Stimulated activated CD8-positive, alpha-beta memory T cell treated with anti-CD3 and anti-CD28 coated beads, Interleukin-4, amount 100 ng/mL, for 1 hour (primary cell): ENCODE measurements at places on chromosomes 4 and X.
A peak's percentile ranks its signal among the peaks of the same experiment; 100 is the strongest.

DNA sequence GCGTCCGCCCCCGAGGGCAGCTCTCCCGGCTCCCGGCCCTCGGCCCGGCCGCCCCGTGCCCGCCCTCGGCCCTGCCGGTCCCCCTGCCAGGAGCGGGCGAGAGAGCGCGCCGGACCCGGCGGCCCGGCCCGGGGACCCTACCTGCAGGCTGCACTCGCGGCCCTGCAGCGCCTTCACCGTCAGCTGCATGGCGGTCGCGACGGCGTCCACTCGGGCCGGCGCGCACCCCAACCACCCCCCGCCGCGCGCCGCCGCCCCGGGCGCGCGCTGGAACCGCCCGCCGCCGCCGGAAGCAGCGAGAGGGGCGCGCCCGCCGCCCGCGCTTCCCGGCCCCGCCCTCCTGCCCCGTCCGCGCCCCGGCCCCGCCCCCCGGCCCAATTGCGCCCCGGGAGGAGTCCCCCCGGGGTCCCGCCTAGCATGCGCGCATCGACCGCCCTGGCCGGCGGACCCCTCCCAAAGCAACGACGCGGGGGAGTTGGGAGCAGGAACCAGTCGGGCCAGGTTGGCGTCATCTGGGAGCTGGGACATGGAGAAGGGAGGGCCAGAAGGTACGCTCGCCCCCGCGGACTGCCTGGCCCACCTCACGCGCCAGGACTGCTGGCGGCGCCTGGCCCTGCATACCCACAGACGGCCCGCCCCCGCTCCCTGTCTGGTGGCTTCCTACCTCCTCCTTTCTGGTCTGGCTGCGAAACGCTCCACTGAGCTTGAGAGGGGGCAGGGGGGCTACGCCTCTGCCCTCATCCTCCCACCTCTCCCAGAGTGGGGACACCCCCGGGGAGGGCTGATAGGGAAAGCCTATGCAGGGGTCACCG lies at the start of gene UBL4A:
TSS of gene UBL4A (minus strand) at position 220 of the 812 bp plus-strand sequence. CDS start at position 189, 31 bp downstream.
- DNase-seq = no peak

- no peak for DNase-seq
These were observed 1056.3 kb upstream of the IGFBP7 start for GRCh38 chr4:58166490-58166889.

DNA sequence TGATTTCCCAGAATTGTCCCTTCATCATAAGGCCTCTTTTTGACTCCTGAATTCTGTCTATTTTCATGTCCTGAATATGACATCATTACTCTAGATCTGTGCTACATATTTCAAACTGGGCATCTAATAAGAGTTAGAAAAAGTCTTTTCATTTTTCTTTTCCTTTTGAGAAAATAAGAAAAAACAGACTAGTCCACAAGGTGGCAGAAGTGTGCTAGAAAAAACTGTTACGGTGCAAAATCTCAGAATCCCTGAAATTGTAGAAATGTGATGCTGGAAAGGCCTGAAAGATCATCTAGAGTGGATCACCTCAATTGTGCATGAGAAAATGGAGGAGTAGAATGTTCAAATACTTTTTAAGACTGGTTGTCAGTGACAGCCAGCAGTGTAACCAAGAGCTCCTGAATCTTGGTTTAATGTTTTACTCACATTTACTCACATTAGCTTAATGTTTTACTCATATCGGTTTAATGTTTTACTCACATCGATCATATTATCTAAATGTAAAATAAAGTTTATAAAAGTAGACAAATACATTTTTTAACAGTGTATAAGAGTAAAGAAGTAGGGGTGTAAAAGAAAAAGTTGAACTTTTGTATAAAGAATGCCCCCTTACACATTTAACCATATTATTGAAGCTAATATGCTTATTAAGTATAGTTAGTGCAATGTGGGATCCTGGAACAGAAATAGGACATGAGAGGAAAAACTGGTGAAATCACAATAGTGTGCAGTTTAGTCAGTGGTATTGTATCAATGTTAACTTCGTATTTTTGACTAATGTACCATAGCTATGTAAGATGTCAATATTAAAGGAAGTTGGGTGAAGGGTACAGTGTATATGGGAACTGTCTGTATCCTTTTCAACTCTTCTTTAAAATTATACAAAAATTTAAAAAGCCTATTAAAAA lies 15.2 kb downstream of the ASB11 start:
- DNase-seq = no peak

DNA sequence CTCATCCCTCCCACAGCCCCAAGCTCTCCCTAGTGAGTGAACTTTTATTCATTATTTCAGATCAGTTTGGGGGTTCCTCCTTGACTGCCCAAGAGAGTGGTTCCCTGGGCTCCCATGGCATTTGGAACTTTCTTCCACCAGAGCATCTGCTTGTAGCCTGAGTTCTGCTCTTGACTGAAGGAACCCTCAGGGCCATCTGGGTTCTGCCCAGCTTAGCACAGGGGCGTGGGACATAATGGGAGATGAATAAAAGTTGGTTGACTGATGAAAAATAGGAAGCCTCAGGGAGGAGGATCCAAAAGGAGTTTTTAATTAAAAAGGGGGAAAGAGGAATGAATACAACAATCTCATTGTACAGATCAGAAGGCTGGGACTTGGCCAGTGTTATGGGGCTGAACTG lies 73.4 kb downstream of the CYTL1 start:
- DNase-seq = no peak

GRCh38 chrX:39258331-39258730 lies 457.1 kb downstream of the MID1IP1 start:
- DNase-seq = no peak

- DNase-seq = no peak
These were observed 34.2 kb downstream of the ELOVL6 start for GRCh38 chr4:110164251-110164650.

DNA sequence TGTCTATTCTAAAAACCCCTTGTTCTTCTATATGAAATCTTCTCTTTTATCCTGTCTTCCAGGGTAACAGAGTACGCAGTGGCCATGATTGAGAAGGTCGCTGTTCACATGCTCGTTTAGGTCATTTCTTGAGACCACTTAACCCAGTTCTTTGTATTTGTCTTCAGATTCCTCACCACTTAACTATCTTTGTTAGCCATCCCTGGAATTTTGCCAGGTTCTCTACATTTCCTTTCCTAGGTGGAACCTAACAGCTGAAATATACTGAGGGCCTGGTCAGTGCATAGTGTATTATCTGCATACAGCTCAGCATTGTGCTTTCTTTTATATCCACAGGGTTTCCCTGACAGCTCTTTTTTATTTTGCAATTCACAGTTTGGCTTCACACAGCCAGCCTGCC lies 148.9 kb upstream of the GALNT7 start:
- no peak for DNase-seq

DNA sequence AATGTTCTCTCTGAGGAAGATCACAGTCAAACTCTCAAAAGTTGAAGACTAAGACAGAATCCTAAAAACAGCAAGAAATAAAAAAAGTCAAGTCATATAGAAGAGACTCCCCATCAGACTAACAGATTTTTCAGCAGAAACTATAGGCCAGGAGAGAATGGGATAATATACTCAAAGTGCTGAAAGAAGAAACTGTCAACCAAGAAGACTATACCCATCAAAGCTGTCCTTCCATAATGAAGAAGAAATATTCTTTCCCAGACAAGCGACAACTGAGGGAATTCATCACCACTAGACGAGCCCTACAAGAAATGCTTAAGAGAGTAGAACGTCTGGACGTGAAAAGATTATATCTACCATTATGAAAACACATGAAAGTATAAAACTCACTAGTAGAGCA lies 22.0 kb downstream of the TLR6 start:
- DNase-seq = no peak

- no peak for DNase-seq
These were observed 41.4 kb downstream of the MAML3 start for GRCh38 chr4:140112576-140112975.

DNA sequence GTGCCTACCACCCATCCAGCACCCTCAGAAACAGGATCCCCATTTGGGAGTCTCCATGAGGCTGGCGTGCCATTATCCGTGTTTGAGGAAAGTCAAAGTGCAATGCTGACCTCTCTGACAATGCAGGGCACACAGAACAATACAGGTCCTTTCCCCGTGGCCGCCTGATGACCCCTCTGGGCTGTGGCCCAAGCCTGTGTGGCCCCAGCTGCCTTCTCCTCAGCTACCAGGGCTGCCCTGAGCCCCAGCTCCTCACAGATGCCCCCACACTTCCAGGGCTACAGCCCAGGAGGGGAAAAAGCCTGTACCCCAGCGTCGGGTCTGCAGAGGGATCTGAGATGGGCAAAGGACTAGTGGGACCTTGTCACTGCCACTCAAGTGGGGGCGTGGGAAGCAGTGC lies 15.5 kb downstream of the ZFYVE28 start:
- no peak for DNase-seq

GRCh38 chrX:119853444-119853843 lies 681 bp upstream of the UPF3B start:
- no peak for DNase-seq

GRCh38 chr4:101258883-101259282 lies 88.4 kb downstream of the PPP3CA start:
- DNase-seq = no peak

- DNase-seq = no peak
These were observed 146.7 kb upstream of the CXXC4 start for GRCh38 chr4:104641418-104641817.

DNA sequence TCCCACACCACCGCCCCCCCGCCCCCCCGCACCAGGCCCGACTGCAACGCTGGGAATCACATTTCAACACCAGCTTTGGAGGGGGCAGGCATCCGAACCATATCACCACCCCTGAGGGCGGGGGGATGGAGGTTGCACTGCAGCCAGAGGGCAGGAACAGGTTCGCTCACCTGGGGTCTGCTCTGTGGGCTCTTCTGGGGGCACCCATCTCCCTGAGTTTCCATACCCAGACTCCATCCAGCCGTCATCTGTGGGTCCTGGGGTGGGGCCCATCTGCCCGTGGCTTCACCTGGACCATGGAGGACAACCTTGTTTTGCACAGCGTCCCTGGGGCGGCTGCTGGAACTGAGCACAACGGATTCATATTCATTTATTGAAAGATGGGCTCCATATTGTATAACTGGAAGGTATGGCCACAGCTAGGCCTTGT lies 6.9 kb downstream of the PSAPL1 start:
- no peak for DNase-seq

DNA sequence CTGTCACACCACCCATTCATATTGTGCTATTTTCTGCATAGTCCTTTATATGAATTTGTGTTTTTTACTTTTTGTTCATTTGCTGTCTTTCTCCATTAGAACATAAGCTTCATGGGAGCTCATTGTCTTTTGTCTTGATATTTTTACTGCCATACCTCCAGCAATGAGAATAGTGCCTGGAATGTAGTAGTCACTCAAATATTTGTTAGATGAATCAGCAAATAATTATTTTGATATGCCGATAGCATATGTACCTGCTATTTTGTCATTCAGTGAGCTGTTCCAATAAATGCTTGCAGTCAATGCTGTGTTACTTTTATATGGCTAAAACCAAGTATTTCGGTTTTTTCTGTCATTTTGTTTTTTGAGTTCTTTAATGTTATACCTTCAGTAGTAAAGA lies 43.5 kb upstream of the SLC25A31 start:
- no peak for DNase-seq

DNA sequence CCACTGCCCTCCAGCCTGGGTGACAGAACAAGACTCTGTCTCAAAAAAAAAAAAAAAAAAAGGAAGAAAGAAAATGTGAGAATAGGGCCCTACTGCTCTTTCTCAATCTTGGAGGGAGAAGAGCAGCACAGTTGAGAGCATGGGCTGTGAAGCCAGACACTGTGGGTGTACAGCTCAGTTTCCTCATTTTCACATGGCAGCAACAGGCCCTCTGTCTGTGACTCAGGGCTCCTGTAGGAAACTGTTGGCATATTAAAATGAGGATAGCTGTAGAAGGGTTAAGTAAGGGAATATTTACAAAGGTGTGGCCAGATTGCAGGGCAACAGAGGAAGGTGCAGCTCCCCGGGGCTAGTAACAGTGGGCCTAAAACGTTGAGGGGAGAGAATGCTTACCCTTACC lies 3.4 kb downstream of the AKAP14 start:
- no peak for DNase-seq

DNA sequence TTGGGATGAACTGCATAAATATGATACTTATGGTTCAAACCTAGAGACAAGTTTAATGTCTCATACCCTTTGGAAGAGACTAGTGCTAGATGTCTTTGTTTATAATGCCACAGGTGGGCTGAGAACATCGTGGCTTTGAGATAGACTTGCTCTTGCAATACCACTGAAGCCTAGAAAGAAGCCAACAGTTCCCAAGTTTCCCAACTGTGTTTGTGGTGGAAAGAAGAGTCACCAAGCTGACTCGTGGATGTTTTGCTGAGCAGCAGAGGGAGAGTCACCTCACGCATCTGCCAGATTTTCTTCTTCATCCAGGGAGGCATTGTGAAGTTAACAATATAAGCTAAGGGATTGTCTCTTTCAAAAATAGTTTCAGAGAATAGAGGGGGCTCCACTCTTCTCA lies 1076.2 kb downstream of the C4orf33 start:
- no peak for DNase-seq

DNA sequence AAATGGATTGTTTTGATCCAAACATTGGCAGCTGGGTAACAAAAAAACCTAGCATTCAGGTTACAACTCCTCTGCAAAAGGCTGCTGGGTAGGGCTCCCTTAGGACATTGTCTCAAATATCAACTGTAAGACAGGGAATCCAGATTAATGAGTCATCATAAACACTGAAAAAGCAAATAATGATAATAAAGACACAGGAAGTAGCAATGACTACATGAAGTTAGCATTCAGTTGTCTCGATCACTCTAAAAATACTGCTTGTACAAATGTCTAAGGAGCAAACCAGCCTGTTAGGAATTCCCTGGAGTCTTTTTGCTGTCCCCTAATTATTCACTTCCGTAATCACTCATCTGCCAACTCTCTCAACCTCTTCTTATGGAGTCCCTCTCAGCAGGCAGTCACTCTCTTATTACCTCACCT lies 259.2 kb downstream of the GPC3 start:
- no peak for DNase-seq

DNA sequence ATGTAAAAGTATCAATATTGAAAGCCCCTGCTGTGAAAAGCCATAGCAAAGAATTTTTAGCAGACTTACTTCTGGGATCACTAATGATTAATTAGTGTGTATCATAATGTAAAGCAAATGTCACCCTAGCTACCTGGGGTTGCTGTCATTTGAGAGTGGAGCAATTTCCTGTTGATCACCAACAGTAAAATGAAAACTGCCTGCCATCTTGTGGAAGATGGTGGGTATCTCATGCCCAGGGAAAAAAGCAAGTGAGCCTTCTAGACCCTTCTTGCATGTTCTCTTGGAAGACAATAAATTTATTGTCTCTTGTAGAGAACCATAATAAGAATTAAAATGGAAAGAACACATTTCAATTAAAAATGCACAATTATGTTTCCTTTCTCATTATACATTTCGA lies 360.2 kb downstream of the ZIC3 start:
- DNase-seq = no peak

DNA sequence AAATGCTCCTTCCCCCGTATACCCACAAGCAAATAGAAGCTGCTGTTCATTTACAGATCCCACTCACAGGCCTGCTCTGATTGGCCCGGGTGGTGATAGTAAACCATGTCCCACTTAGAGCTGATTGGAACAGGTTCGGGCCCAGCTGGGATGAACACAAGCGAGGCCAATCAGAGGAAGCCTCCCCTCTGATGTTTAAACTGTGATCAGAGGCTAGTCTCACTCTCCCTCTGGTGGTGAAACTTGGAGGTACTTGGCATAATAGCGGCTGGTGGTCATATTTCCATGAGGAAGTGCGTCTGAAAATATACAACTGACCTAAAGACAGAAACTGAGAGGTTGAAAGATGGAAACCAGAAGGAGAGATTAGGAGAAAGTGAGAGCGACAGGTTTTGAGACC lies 51.5 kb upstream of the TRPC3 start:
- peak; percentile 2 for DNase-seq

- no peak for DNase-seq
These were observed 185.5 kb downstream of the PTTG2 start for GRCh38 chr4:38145741-38146140.

GRCh38 chrX:118745570-118745969 lies 18.2 kb downstream of the IL13RA1 start:
- DNase-seq = no peak
